Nephron progenitor cell (in vitro differentiated cells): ENCODE measurements at places on chromosomes 13 and 19.

DNA sequence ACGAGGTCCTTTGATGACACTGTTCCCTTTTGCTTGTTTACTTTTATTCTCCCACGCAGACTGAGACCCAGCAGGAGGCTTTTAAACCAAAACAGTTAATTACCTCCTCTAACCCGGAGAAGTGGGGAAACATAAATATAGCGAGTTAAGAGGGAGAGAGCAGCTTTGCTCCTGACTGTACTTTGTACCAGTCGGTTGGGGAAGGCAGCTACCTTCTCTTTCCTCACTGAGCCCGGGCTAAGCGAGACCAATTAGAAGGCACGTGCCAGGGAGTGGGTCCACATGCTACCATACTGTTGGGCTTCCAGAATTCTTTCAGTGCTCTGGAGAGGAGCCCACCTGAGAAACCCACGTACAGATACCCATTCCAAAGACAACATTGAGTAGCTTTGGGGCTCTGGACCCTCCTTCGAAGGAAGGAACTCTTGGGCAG lies 124.2 kb downstream of the ZIC5 start:
- no peak for DNase-seq

DNA sequence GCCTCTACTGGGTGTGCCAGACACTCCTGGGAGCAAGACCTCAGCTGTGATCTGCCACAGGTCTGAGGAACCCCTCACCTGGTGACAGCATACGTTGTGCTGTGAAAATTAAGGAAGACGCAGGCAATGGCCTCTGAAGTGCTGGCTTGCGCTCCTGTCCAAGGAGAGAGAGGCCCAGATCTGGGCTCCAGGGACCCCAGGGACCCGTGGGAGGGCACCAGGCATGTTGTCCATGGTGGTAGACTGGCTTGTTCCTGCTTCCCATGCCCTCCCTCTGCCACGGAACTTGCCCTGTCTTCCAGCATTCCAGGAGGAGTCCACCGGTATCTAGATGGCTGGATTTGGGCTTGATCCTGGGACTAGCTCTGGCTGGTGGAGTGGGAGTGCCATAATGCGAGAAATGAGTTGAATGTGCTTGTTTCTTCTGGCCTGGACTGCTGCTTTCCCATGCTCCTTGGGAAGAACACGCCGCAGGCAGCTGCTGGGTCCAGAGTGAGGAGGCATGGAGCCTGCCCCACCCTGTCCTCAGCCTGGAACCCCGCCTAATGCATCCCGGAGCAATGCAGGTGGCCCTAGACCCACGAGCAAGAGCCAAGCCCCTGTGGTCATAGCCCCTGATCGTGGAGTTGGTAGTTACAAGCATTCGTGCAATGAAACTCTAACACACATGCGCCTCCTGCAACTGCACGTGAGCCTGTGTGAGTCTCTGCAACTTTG lies 190.2 kb downstream of the TEX29 start:
- no peak for DNase-seq

DNA sequence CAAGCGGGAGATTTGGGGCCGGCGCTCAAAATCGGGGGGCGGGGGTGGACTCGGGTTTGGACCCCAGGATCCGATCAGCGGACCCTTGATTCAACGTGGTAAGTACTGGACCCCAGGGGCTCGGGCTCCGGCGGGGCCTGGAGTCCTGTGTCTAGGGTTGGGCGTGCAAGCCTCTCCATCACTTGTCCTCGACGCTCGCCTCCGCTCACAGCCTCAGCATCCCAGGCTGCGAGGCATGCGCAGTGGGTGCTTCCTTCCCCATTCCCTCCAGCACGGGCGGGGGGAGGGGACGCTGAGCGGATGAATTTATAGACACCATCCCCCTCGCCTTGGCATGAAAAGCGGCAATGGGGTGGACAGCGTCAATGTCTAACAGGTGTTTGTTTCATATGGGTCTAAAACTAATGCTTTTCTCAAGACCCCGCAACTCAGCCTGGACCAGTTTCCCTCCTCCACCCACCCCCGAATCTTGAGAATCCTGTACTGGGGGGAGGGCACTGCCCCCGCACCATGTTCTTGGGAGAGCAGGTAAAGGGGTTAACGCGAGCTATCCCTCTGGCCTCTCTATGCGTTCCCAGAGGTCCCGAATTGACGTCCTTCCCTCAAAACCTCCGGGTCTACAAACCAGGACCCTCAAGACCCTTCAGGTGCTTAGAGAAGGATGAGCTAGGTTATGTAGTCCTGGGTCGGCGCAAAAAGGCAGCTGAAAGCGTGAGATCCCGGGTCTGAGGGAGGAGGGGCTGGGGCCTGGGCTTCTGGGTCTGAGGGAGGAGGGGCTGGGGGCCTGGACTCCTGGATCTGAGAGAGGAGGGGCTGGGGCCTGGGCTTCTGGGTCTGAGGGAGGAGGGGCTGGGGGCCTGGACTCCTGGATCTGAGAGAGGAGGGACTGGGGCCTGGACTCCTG lies 579 bp downstream of the CPT1C start:
- DNase-seq = peak; percentile 86

- DNase-seq = no peak
These were observed 2.8 kb downstream of the ZNF667 start for GRCh38 chr19:56474308-56474707.

DNA sequence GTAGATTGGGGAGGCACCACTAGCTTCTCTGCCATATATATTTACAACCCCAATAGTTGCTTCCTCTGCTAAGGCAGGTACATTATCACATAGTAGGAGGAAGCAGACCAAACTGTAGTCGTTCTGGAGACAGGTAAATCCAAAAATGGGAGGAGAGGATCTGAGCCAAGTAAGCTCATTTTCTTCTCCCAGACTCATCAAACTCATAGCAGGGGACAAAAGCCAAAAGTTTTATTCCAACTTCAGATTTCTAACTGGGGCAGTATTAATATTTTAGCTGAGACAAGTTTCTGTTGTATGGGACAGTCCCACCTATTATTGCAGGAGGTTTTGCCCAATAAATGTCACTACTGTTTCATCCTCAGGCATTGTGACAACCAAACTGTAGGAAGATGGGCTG lies 7.8 kb upstream of the IGSF23 start:
- no peak for DNase-seq

- DNase-seq = peak; percentile 68
These were observed at the start of gene TLE5 for GRCh38 chr19:3062165-3063105. TLE5 (minus strand) TSS chr19:3062495; CDS start chr19:3062200, 295 bp downstream.

GRCh38 chr19:8307965-8308866 lies at the start of gene CD320:
CD320 (minus strand) TSS chr19:8308358; CDS start chr19:8308290, 68 bp downstream.
- peak; percentile 96 for DNase-seq

DNA sequence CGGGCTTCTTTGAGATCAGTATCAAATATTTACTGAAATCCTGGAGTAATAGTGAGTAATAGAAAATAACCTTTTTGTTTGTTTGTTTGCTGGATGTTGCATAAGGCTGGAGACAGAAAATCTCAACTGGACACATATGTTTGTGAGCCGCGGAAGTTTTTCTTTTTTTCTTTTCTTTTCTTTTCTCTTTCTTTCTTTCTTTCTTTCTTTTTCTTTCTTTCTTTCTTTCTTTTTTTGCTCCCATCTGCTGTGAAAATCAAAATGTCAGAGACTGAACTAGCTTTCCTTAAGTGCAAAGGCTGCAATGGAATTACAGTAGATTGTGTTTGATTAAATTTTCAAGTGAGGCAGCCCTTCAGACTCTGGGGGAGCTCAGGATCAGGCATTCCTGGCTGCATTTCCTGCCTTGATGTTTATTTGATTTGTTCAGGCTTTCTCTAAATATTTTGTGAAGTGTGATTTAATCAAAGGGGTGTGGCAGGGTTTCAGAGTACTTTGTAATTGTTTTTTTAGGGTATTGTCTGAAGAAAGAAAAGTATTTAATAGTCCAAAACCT lies 319 bp downstream of the FRY start:
- no peak for DNase-seq

GRCh38 chr13:100039740-100040139 lies 49.2 kb upstream of the PCCA start:
- no peak for DNase-seq

GRCh38 chr13:95335667-95336066 lies 34.4 kb upstream of the ABCC4 start:
- DNase-seq = no peak

- peak; percentile 45 for DNase-seq
These were observed 21.9 kb downstream of the ATP11A start for GRCh38 chr13:112711528-112712265.

DNA sequence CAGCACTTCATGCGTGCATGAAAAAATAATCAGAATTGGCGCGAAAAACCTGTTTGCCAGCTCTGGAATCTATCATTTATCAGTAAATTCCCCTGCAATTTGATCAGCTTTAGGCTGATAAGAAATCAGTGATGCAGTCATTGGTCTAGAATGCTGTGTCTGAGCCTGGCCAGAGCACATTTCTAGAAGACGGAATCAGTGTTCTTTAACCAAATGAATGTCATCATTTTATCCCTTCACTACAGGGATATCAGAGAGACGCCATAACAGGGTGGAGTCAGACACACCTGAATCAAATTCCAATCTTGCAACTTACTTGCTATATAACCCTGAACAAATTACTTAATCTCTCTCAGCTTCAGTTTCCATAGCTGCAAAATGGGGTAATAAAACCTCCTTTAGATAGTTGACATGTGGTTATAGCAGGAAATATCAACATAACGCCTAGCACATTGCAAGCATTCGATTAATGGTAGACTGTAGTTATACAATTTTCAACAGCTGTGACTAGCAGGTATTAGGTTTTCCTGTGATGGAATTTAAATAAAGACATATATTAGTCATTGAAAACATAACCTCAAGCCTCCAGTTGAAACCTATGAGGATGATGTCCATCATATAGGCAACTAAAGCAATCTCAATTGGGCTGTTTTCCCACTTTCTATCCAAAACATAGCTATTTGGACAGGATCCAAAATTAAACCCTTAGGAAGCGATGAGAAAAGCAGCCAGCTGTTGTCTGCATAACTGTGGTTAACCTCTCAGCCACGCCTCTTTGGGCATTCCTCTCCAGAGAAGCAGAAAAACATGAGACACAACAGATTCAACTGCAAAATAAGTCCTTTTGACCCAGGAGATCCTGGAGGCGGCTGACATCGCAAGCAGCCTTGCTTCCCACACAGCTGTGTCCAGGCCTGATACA lies 51.6 kb upstream of the UBL3 start:
- DNase-seq = no peak

- peak; percentile 39 for DNase-seq
These were observed 7.9 kb downstream of the PIP5K1C start for GRCh38 chr19:3692141-3693024.

DNA sequence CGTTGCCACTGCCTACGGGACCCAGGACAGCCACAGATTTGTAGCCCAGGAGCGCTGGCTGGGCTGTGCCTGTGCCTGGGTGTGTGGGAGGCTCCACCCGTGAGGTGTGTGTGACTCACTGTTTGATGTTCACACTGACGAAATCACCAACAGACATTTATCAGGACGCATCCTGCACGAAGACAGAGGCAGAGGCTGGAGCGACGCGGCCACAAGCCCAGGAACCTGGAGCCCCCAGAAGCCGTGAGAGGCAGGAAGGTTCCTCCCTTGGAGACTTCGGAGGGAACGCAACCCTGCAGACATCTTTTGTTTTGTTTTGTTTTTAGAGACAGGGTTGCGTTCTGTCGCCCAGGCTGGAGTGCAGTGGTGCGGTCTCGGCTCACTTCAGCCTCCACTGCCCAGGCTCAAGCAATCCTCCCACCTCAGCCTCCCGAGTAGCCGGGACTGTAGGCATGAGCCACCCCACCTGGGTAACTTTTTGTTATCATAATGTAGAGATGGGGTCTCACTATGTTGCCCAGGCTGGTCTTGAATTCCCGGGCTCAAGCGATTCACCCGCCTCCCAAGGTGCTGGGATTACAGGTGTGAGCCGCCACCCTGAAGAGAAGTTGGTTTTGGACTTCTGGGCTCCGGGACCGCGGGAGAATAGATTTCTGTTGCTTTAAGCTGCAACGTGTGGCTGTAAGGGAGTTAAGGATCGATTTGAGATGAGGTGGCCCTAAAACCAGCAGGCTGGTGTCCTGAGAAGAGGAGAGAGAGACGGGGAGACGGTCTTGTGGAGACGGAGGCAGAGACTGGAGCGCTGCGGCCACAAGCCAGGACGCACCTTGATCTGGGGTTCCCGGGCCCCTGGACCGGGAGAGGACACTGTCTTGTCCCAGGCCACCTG lies 24.9 kb upstream of the WDR18 start:
- DNase-seq = no peak

- no peak for DNase-seq
These were observed 370.7 kb downstream of the COG6 start for GRCh38 chr13:40026174-40026585.

GRCh38 chr13:32669030-32669646 lies 82.9 kb downstream of the PDS5B start:
- DNase-seq = no peak

DNA sequence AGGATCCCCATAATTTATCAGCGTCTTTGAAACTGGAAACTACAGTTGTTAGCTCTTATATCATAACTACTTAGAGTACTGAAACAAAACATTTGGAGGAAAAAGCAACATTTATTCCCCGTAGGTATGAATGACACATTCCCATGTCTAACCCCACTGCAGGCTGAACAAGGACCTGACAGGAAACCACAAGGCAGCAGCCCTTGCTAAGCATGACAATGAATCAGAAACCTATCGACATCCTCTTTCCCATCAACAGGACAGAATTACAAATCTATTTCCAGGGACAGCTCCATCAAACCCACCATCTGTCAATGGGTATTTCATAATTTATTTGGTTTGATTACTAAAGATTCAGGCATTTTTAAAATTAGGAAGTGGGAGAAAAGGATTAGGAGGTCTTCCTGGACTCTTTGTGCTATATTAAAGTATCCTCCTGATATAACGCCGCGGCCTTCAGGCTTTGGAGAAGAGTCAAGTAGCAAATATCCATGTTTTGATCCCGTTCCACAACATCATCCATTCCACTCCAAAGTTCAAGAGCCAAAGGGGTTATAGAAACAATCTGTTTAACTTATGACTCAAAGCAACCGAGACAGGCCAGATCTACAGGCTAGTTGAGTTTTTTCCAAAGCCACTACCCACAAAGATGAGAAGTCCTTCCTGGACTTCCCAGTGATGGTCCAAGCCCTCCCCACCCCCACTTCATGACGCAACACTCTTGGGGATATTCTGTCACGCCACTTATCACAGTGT lies 51.1 kb downstream of the FAM216B start:
- no peak for DNase-seq

- DNase-seq = no peak
These were observed 97.5 kb downstream of the SLC10A2 start for GRCh38 chr13:102968572-102969228.

GRCh38 chr19:47284324-47284899 lies 9.7 kb downstream of the INAFM1 start:
- peak; percentile 57 for DNase-seq

DNA sequence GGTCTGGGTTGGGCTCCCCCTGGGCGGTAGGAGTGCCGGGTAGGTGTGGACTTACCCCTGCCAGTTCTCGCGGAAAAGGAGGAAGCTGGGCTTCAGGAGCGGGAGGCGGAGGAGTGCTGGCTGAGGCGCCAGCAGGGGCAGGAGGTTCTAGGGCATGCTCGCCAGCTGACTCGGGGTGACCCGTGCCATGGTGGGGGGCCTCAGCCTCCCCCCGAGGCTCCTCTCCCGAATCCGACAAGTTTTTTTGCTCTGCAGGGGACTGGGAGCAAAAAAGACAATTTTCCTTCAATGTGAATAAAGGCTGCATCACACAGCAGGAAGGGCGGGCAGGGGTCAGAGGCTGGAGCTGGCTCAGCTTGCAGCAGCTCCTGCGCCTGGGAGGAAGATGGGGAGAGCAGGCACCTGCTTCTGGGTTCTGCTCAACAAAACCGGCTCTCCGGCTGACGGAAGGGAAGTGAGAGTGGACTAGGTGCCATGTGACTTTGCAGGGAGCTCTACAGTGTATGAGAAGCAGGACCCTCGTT lies 26.5 kb downstream of the RANBP3 start:
- DNase-seq = no peak
